CD4-positive, alpha-beta T cell treated with Interleukin-6 at 100 ng/mL for 8 hours (primary cell): ENCODE measurements at places on chromosomes 16 and 17.

DNA sequence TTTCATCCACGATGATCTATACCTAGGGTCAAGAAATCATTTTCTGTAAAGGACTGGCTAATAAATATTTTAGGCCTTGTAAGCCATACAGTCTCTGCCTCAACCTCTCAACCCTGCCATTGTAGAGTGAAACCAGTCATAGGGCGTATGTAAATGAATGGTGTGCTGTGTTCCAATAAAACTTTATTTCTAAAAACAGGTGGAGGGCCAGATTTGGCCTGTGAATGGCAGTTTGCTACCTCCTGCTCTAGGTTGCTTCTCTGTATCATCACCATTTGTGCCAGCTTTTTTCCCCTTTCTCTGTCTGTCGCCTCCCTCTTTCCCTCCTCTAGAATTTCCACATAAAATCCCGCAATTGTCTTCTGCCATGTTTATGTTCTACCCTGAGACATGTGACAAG lies 181.7 kb downstream of the XYLT1 start:
- no peak for DNase-seq

GRCh38 chr17:79412886-79413390 lies 197.9 kb downstream of the RBFOX3 start:
- DNase-seq = no peak

DNA sequence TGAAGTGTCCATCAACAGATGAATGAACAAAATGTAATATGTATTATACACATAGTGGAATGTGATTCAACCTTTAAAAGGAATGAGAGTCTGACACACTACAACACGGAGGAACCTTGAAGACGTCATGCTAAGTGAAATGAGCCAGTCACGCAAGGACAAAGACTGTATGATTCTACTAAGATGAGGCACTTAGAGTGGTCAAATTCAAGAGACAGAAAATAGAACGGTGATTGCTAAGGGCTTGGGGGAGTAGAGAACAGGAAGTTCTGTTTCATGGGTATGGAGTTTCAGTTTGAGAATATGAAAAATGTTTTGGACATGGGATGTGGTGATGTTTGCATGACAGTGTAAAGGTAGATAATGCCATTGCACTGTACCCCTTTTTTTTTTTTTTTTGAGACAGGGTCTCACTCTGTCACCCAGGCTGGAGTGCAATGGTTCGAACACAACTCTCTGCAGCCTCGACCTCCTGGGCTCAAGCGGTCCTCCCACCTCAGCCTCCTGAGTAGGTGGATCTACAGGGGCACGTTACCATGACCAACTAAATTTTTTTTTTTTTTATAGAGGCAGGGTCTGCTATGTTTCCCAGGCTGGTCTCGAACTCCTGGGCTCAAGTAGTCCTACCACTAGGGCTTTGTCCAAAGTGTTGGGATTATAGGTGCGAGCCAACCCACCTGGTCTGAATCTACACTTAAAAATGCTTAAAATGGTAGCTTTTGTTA lies 2.9 kb upstream of the CCDC102A start:
- no peak for DNase-seq

- no peak for DNase-seq
These were observed 325.7 kb downstream of the XYLT1 start for GRCh38 chr16:17145029-17145428.

DNA sequence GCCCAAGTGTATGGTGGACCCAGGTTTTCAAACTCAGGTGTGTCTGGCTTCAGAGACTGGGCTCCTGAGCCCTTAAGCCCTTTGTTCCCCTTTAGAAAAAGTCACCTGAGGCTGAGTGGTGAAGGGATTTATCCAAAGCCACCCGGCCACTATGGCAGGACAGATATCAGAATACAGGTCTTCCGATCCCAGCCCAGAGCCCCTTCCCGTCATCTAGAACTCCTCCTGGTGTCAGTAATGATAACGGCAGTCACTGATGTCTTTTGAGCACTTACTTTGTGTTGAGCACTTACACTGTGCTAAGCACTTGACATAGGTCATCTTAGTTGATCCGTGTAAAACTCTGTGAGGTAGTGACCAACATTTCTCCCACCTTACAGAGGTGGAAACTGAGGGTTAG lies 16.6 kb downstream of the NOD2 start:
- no peak for DNase-seq

DNA sequence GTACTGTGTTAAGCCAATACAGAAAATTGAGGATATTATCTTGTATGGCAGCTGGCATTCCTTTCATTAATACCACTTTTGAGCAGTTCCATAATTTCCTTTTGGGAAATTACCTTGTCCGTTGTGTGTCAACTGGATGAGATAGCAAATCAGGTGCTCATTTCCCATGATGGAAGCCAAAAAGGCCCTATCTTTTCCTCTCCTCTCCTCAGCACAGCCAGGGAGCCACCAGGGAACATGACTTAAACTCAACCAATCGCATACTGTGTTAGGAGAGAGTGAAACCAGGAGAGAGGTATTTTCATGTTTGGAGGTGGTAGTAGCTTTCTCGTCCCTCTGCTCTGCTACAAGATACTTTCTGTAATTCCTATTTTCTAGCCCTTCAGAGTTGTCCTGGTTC lies 96.1 kb upstream of the TOX3 start:
- DNase-seq = no peak

- DNase-seq = no peak
These were observed 96.2 kb downstream of the TMEM132E start for GRCh38 chr17:34675605-34676004.

- no peak for DNase-seq
These were observed 14.6 kb downstream of the RSL1D1 start for GRCh38 chr16:11836650-11837244.

DNA sequence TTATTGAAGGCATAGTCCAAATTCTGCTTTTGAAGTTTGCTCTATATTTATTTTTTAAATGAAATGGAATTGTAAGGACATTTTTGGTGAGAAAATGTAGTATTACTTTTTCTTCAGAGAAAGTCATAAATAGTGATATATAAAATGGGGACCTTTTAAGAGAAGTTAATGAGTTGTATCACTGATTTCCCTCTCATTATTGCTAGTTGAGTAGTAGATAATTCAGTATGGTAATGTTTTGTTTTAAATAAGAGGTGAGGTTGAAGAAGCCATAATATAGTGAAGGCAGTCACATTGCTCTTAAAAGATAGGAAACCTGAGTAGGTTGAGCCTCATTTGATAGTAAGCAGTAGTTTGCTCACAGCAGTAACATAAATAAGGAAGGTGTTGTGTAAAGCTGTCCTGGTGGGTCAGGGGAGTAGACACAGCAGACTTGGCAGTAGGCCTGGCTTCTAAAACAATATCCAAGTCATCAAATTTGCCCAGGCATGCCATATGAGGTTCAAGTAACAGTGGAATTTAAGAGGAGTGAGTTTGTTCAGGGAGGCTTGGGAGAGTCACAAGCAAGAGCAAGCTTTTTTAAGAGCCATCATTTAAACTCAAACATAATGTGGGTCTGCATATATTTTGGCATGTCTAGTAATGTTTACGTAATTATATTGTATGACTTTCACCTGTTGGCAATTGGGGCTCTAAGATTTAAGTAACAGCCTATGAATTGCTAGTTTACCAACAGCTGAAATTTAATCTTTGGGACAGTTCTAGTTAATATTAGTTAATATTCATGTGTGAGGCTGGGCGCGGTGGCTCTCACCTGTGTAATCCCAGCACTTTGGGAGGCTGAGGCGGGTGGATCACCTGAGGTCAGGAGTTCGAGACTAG lies 6.5 kb downstream of the NFATC3 start:
- no peak for DNase-seq

GRCh38 chr16:52783616-52784015 lies 236.7 kb upstream of the TOX3 start:
- DNase-seq = no peak

- DNase-seq = peak; percentile 51
These were observed 68.7 kb downstream of the RAI1 start for GRCh38 chr17:17749921-17750320.

DNA sequence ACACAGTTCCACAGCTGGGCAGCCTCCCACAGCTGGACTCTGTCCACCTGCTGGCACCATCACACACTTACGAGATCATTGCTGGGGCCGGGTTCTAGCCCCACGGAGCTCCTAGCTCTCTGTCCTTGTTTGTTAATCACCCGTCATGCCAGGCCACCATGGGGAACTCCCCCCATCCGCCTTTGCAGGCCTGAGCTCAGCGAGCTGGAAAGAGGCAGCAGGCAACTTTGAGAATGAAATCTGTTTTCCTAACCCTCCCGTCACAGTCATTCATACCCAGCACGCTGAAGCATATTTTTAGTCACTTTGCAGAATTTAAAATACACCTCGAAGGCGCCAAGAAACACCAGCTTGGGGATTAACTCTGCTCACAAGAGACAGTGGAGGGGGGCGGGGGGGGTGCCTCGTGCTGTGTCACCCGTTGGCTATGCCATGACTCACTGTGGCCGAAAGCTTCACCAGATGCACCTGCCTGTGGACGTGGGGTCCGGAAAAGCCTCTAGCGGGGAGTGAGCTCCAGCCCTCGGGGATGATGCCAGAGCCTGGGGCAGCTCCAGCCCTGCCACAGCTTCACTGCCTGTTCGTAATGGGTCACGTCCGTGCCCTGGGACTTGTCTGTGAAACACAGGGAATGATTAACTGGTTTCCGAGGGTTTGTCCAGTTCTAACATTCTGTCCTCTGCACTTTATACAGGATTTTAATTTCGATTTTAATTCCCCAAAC lies 1.4 kb upstream of the SPNS2 start:
- no peak for DNase-seq

GRCh38 chr16:30533146-30533522 lies 1.5 kb downstream of the ZNF747 start:
- no peak for DNase-seq

- DNase-seq = no peak
These were observed 10.3 kb downstream of the SLC47A2 start for GRCh38 chr17:19705771-19706770.

DNA sequence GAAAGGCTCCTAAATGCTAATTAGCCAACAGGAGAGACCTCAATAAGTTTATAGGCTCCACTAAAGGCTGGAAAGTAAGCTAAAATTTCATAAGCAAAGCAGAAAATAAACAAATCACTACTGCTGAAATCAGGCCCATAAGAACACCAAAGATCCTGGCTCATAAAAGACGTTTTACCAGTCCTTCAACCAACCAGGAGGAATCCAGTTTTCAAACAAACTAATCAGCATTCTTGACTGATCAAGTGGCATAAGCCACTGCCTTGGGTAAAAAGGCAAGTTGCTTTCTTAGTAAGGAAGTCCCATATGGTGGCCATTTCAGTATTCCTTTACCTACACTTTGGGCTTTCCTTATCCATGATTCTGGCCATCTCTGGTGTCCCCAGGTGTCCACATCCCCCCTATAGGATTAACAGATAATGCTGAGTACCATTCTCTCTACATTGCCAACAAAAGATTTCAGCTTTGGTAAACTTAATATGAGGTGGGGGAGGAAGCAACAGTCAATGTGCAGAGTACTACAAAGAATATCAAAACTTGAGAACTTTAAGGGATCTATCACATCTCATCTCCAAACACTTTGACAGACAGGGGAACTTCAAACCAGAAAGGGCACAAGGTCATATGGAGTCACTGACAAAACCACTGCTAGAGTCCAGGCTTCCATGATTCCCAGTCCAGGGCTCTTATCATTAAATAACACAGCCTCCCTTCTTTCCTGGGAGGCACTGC lies 1.3 kb downstream of the TOM1L2 start:
- DNase-seq = no peak

GRCh38 chr17:66485309-66485947 lies 183.0 kb downstream of the PRKCA start:
- DNase-seq = no peak

GRCh38 chr16:75312875-75313274 lies 61.5 kb upstream of the BCAR1 start:
- no peak for DNase-seq

- DNase-seq = no peak
These were observed 927.6 kb upstream of the CDH8 start for GRCh38 chr16:62963846-62964245.

DNA sequence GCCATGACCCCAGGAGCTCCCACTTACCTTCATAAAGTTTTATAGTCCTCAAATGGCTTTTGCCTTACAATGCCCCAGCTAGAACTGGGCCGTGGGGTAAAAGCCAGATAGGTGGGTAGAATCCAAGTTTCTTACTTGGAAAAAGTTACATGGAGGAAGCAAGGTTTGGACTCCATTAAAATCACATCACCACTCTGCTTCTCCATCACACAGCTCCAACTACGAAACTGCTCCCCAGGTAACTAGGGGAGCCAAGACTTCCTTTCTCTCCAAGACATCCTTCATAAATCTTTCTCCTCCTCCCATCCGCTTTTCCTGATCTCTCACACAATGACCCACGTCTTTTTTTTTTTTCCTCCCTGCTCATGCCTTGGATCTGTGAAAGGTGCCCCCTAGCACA lies 130.8 kb upstream of the RCVRN start:
- DNase-seq = no peak

DNA sequence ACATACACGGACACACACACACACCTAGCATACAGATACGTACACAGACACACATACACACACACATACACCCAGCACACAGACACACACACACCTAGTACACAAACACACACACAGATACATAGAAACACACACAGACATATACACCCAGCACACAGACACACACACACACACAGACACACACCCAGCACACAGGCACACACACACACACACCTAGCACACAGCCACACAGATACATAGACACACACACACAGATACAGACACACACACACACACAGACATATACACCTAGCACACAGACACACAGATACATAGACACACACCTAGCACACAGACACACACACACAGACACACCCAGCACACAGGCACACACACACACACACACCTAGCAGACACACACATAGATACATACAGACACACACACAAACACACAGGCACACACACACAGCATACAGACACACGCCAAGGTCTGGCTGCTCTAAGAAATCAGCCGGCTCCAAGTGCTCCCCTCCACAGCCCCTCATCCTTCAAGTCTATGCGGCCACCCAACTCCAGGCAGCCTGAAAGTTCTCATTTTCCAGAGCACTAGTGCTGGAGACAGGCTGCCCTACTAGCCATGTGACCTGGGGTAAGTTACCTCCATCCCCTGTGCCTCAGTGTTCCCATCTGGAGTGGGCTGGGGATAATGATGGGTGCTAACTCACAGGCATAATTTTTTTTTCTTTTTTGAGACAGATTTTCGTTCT lies 13.2 kb downstream of the NR1D1 start:
- no peak for DNase-seq

GRCh38 chr16:2963074-2963722 lies 877 bp upstream of the KREMEN2 start:
- no peak for DNase-seq

- no peak for DNase-seq
These were observed 154.8 kb downstream of the SLC39A11 start for GRCh38 chr17:72937707-72938106.

DNA sequence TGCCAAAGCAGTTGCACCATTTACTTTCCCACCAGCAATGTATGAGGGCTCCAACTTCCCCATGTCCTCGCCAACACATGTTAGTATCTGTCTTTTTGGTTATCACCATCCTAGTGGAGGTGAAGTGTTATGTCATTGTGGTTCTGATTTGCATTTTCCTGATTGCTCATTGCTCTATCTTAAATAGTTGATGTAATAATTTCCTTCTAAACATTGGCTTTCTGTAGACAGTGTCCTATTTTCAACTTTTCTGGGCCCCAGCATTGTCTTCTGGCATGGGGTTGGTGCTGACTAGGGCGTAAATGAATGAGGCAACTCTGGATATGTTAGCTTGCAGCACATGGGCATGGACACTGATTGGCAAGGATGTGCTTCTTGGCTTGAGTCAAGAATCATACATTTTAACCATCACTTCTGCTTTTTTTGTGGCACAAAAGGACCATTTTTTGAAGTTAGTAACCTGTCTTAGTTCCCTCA lies 25.1 kb downstream of the PLCG2 start:
- no peak for DNase-seq
